ENCODE measurements at places on chromosomes 1 and 21.

GRCh38 chr1:185291652-185292051 is 25.4 kb downstream of the IVNS1ABP start:
- DNase-seq: no peak
- no peak overlapping the region for H3K4me3 ChIP-seq
- no peak overlapping the region for H3K27ac ChIP-seq

- H3K27ac ChIP-seq: no peak overlapping the region
- H3K36me3 ChIP-seq: no peaks in the 10 kb centered on the region
- H3K4me3 ChIP-seq: no peak overlapping the region
- no peaks in the 10 kb centered on the region for H3K27me3 ChIP-seq
Observed at GRCh38 chr1:50982611-50983010, 12.6 kb downstream of the CDKN2C start.

DNA sequence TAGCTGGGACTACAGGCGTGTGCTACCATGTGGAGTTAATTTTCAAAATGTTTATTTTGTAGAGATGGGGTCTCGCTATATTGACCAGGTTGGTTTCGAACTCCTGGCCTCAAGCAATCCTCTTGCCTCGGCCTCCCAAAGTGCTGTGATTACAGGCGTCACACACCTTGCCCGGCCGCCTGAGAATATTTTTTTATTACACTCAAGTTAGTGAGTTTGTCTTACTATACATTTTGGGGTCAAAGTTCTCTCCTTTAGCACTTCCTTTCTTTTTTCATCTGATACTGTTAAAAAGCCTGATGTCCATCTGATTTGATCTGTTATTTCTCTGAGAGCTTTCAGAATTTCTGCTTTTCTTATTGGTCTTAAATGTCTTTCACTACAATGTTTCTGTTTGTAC is 128.8 kb downstream of the KIAA0319L start:
- no peak overlapping the region for H3K4me3 ChIP-seq
- DNase-seq: no peak
- no peaks in the 10 kb centered on the region for H3K36me3 ChIP-seq
- H3K27me3 ChIP-seq: no peaks in the 10 kb centered on the region
- no peaks in the 10 kb centered on the region for H3K4me1 ChIP-seq

- DNase-seq: peak; percentile 73
- H3K4me3 ChIP-seq: no peak overlapping the region
- no peak overlapping the region for H3K27ac ChIP-seq
- no peaks in the 10 kb centered on the region for H3K36me3 ChIP-seq
- H3K4me1 ChIP-seq: no peaks in the 10 kb centered on the region
Observed at GRCh38 chr1:160006312-160006940, 25.4 kb downstream of the PIGM start.

DNA sequence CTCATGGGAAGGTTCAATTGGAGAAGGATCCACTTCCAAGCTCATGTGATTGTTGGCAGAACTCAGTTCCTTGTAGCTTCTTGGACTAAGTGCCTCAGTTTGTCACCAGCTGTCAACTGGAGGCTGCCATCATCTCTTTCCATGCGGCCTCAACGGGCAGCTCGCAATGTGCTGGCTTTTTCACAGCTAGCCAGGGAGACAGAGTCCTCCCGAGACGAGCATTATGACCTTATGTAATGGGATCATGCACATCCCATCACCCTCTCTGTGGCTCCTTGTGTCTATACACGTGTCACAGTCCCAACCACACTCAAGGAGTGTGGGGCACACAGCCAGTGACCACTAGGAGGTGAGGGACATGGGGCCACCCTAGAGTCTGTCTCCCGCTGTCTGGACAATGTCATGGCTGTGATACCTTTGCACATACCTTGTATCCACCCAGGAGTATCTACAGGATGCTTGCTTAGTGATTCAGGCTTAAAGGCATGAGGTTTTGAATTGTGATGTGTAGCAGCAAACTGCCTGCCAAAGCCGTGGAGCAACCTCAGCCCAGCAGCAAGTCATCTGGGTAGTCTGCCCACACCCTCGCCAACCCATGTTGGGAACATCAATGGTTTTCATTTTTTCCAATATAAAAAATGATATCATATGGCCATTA is 3.9 kb upstream of the KRTAP10-6 start:
- H3K4me3 ChIP-seq: no peak overlapping the region
- no peaks in the 10 kb centered on the region for H3K27me3 ChIP-seq
- DNase-seq: no peak
- no peaks in the 10 kb centered on the region for H3K36me3 ChIP-seq
- H3K27ac ChIP-seq: no peak overlapping the region
- H3K4me1 ChIP-seq: no peaks in the 10 kb centered on the region

- H3K4me3 ChIP-seq: no peak overlapping the region
- H3K36me3 ChIP-seq: no peaks in the 10 kb centered on the region
- H3K27me3 ChIP-seq: no peaks in the 10 kb centered on the region
- H3K27ac ChIP-seq: no peak overlapping the region
- no peaks in the 10 kb centered on the region for H3K4me1 ChIP-seq
Observed at GRCh38 chr1:43779805-43780403, 72.6 kb downstream of the ST3GAL3 start.

DNA sequence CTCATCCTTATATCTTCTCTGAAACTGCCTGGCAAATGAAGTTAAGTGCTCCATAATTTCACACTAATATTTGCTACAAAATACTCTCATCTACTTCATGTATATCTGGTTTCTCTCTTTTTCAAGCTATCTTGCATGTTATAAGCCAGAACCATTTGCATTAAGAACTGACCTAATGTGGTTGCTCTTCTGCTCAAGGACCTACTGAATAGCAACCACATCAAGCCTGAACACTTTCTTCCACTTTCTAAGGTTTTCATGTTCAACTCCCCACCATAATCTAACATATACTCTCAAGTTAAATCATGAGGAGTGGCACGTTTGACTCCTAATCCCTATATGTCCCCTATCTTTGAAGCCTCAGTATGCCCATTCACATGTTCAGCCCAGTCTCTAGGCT is 27.2 kb downstream of the RGS1 start:
- no peak overlapping the region for H3K27ac ChIP-seq
- H3K36me3 ChIP-seq: no peaks in the 10 kb centered on the region
- H3K27me3 ChIP-seq: no peaks in the 10 kb centered on the region
- no peaks in the 10 kb centered on the region for H3K4me1 ChIP-seq

GRCh38 chr1:152953761-152954160 is 6.8 kb downstream of the SPRR5 start:
- H3K4me3 ChIP-seq: no peak overlapping the region
- H3K4me1 ChIP-seq: no peaks in the 10 kb centered on the region
- no peaks in the 10 kb centered on the region for H3K36me3 ChIP-seq
- no peak for DNase-seq
- H3K27ac ChIP-seq: no peak overlapping the region
- no peaks in the 10 kb centered on the region for H3K27me3 ChIP-seq

All from Peyer's patch (tissue), 4 donors.